NCI-H187 treated with DMSO at 0.1 percent for 48 hours (cell line): ENCODE measurements at places on chromosomes 7 and 10.

DNA sequence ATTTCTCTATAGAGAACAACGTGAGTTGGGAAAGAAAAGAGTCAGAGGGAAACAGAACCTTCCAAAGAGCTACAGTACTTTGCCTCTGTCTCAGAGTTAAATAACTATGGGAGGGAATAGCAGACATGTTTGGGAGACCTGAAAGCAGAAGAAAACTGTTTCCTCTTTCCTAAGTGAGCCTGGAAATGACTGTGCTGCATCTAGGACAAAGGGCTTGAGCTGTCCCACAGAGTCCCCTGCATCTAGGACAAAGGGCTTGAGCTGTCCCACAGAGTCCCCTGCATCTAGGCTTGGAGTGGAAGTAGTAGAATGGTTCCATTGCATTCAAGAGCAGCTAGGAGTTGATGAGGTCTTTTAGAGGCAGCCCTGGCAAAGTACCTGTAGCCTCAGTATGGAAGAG lies 149.7 kb downstream of the DKK1 start:
- DNase-seq: no peak

- DNase-seq: no peak
These were observed 7.8 kb upstream of the HERC4 start for GRCh38 chr10:68082872-68083271.

- peak; percentile 66 for DNase-seq
These were observed at the start of gene MLXIPL for GRCh38 chr7:73623798-73624668. Gene MLXIPL, minus strand, starts transcription at chr7:73624522. Its CDS starts 30 bp downstream, at chr7:73624492.

- no peak for DNase-seq
These were observed 16.0 kb upstream of the SLC29A3 start for GRCh38 chr10:71302874-71303568.

DNA sequence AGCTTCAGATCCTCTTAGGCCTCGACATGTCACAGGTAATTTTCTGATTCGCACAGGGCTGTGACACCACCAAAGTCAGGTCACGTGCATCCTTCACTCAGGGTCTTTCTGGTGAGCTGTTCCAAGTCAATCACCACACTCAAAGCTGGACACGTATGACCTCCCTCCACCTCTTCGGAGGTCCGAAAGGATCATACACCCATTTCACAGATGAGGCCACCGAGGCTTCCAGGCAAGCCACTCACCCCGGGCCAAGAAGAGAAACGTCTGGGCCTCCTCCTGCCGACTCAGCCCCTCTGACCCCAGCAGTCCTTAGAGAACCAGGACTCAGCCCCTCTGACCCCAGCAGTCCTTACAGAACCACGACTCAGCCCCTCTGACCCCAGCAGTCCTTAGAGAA lies 74.6 kb downstream of the FOXL3 start:
- DNase-seq: no peak

GRCh38 chr10:62442894-62443669 lies 68.9 kb downstream of the ZNF365 start:
- no peak for DNase-seq

DNA sequence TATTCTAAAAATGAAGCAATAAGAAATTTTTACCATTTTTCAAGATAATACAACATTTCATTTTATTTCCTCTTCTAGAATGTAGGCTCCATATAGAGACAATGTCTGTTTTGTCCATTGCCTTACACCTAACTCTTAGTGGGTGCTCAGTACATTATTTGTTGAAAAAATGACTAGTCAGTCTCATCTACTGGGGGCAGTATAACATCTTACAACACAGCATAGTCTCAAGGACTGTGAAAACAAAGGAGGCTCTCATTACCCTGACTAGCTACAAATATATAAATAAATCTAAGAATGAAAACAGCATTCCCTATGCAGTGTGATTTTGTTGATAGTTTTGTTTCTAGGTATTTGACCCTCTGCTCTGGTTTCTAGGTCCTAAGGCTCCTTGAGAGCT lies 11.6 kb downstream of the CRPPA start:
- DNase-seq: no peak

DNA sequence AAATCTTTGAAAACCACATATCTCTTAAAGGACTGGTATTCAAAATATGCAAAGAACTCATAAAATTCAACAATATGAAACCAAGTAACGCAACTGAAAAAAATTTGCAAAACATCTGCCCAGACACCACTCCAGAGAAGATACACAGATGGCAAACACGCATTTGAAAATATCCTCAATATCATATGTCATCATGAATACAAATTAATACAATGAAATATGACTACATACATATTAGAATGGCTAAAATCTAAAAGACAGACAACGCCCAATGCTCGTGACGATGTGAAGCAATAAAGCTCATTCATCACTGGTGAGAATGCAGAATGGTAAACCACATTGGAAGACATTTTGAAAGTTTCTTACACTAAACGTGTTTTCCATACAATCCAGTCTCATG lies 770.1 kb upstream of the CELF2 start:
- no peak for DNase-seq

DNA sequence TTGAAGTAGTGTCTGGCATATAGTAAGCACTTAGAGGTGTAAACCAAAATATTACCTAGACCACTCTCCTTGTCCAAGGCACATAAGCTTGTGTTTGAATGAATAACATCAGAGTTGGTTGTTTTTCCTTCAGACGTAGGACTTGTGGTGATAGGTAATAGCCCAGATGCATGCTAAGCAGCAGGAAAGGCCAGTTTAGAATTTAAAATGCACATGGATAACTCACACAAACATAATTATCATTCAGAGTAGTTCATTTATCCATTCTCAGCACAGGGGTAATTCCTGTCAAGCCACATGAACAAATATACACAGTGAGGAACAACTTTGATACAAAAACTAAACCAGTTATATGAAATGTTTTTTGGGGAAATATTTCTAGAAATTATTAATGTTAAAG lies 181.0 kb upstream of the HPS1 start:
- DNase-seq: no peak

- no peak for DNase-seq
These were observed at the start of gene MACROH2A2 for GRCh38 chr10:70052462-70053217. Gene MACROH2A2, plus strand, starts transcription at chr10:70052846. Its CDS starts 22,813 bp downstream, at chr10:70075659.

- no peak for DNase-seq
These were observed 287.0 kb downstream of the ZEB1 start for GRCh38 chr10:31605861-31606525.
